ENCODE measurements at places on chromosomes 1 and 21.

DNA sequence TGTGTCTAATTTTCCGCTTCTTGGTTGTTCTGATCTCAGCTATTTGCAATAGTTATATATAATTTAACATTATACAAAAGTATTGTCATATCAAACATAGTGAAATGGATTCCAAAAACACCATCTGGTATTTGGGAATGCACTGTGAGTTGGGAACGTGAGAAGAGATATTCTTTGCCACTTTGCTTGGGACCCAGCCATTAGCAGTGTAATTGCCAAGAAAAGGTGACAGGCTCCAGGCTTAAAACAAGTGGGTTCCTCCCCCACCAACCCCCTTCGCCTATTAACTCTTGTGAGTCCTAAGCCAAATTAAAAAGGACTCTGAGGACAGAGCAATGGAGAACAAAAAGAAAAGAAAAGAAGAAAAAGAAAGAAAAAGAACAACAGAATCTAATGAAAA is 186.7 kb upstream of the NFIA start:
- DNase-seq, result no peak

- no peak for DNase-seq
Measured at GRCh38 chr21:46474382-46474781, 15.7 kb downstream of the DIP2A start.

GRCh38 chr21:46325073-46325912 is 1.3 kb downstream of the PCNT start:
- DNase-seq, result no peak

DNA sequence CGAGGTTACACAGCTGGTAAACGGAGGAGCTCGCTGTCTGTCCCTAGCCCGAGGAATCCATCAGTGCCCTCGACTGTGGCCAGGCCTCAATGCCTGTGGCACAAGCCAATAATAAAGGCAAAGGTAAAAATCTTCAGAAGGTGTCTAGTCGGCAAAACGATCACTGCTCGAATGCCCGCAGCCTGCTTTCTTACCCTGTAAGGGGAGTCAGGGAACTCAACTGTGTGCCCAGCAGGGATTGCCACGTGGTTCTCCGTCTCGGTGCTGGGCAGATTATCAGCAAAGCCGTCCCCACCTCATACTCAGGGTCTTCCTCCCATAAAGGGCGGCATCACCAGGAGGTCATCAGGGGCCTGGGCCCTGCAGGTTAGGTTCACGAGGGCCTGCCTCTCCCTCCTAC is 103.4 kb downstream of the PAX7 start:
- no peak for DNase-seq

DNA sequence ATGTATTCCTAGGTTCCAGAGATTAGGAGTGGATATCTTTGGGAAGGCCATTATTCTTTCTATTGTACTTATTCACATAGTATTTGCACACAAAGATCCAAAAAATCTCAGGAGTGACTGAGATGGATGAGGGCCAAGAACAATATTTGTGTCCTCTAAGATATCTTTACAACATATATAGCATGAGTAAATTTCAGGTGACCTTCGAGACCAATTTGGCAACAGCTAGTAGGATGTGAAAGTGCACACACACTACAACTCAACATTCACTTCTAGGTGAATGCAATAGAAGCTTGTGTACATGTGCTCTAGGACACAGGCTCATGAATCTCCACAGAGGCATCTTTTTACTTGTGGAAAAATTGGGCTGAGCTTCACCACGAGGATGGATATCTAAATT is 224.0 kb downstream of the C1orf94 start:
- no peak for DNase-seq

DNA sequence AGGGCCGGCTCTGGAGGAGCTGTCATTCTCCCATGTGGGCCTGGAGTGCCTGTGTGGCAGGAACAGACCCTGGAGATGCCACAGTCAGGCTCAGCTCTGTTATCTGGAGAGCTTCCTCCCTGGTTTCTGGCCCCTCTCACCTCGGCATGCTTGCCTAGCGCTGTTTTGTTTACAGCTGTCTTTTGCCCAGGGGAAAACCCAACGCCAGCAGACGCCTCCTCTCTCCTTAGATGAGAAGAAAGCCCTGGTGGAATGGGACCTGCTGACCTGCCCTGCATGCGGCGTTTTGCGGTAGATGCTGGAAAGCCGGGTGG is 104.9 kb downstream of the CRYAA start:
- no peak for DNase-seq

DNA sequence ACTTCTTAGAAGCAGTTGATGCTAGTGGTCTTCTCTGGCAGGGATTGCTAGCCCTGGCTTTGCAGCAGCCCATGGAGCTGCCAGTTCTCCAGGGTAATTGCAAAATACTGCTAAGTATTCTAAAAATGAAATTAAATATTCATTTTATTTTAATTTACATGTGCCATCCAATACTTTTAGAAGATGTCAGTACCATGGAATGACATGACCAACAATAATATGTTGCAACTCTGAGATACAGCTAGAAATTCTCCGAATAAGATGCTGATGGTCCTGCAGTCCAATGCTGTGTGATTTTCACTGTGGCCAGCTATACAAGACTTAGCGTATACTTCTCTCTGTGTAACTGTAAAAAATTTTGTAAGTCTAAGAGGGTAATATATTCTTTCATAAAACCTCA is 20.0 kb upstream of the WARS2 start:
- DNase-seq, result no peak

DNA sequence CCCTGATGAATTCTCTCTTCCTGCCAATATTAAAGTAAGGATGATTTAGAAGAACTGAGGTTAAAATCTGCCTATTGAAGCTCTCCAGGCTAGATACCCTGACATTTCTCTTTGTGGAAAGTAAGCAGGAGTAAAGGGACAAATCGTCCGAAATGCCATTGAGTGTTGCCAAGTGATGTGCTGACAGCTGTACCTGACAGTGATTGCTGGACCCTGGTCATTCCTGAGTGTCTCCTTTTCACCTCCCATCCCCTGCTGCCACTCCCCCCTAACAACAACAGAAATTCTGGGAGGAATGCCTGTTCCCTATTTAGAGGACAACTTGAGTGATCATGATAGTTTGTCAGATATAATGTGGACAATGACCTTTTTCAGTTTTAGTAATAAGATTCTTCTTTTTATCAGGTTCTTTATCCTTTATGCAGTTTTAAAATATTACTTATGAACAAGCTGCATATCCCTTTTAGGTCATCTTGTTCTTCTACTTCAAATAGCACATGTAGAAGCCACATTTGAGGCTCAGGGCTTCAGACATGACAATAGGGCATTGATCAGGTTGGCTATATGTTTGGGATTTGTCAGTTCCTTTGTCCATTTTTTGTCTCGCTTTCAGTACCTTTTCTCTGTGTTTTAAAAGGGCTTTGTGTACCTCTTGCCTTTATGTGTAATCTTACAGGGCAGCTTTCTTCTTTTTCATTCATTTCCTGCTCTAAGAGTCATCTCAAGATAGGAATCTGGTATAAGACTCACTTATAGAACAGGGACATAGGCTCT is 56.0 kb downstream of the ITSN1 start:
- DNase-seq, result no peak

- DNase-seq, result no peak
Measured at GRCh38 chr1:182493063-182493462, 43.1 kb downstream of the RGSL1 start.

DNA sequence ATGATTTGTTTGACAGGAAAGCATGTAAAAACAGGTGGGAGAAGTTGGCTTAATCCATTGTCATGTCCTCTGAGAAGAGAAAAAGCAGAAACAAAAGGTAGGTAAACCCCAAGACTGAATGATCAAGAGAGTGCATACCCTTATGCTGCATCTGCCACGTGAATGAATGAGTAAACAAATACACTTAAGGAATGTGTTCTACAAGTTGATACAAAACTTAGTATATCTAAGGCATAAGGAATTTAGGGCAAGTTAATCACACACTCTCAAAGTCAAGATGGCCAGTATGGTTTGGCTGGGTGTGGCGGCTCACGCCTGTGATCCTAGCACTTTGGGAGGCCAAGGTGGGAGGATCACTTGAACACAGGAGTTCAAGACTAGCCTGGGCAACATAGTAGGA is 34.2 kb downstream of the HMCN1 start:
- DNase-seq, result no peak

DNA sequence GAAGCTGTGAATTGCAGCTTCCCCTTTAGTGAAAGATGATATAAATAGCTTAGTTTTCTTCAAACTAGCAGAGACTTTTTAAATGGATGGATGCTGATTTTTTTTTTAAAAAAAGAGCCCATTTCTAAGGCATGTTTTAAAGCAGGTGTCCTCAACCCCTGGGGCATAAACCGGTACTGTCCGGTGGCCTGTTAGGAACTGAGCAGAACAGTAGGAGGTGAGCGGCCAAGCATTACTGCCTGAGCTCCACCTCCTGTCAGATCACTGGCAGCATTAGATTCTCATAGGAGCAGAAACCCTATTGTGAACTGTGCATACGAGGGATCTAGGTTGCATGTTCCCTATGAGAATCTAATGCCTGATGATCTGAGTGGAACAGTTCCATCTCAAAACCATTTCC is 31.2 kb downstream of the CR1L start:
- DNase-seq, result no peak

DNA sequence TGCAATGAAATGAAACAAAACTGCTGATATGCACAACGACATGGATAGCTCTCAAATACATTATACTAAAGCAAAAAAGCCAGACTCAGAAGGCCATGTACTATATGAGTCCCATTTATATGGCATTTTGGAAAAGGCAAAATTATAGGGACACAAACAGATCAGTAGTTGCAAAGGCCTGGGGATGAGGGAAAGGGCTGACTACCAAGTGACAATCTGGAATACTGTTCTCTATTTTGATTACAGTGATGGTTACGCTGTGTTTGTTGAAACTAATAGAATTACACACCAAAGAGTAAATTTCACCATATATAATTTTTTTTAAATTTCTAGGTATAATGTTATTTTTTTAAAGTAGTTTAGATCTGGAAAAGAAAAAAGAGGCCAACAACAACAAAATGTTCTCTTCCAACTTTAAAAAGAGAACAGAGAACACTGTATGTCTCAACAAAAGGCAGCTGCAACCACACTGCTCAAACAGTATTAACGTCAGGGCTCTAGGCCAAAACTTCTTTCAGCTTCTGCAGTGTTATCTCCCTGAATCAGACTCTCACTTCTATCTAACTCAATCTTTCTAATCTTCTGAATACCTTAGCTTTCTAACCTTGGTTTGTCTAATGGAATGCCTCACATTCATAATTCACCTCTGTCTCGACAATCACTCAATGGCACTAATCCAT is 75.8 kb downstream of the FOXJ3 start:
- DNase-seq, result no peak

DNA sequence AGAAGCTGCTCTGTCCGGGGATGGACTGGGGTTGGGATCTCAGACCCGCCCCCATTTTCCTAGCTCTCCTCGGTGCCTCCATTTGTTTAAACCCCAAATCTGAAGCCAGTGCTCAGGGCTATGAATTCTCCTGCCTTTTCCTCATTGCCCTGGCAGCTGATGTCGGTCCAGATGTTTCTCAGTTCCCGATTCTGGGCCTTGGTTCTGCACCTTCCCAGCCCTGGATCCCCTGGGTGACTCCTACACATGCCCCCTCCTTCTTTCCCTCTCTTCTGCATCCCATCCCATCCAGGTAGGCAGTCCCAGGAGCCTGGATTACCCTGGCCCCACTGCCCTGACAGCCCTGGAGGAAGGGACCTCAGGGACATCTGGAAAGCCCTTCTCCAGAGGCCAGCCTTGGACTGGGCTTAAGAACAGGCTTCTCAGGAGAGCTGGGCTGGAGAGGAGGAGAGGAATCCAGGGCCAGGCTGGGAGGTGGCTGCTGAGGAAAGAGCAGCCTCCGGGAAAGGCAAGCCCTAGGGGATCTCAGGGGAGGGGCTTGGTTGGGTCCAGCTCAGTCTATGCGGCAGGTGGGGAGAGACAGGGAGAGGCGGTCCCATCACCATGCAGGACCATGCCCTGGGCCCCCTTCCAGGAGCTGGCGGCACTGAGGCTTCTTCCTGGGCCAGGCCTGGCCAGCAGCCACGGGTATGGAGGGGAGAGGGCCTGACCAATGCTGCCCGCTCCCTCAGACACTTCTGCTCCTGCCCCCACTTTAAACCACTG is 6.8 kb upstream of the EPS8L3 start:
- DNase-seq, result no peak

DNA sequence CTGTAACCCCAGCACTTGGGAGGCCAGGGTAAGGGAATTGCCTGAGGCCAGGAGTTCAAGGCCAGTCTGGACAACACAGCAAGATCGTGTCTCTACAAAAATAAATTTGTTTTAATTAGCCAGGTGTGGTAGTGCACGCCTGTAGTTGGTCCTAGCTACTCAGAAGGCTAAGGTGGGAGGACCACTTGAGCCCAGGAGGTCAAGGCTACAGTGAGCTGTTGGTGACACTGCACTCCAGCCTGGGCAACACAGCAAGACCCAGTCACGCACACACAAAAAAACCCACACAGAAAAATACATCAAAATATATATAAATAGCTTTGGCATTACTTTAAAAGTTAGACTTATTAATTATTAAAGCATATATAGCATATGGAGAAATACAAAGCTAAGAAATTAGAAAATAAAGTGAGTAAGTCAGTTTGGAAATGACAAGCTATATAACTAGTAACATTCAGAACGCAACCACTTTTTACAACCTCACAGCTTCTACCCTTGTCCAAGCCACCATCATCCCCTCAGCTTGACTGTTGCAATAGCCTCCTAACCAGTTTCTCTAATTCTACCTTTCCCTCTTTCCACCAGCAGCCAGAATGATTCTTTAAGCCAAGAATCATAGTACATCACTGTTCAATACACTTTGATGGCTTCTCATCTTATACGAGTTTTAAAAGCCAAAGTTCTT is 14.5 kb downstream of the PIK3R3 start:
- no peak for DNase-seq

DNA sequence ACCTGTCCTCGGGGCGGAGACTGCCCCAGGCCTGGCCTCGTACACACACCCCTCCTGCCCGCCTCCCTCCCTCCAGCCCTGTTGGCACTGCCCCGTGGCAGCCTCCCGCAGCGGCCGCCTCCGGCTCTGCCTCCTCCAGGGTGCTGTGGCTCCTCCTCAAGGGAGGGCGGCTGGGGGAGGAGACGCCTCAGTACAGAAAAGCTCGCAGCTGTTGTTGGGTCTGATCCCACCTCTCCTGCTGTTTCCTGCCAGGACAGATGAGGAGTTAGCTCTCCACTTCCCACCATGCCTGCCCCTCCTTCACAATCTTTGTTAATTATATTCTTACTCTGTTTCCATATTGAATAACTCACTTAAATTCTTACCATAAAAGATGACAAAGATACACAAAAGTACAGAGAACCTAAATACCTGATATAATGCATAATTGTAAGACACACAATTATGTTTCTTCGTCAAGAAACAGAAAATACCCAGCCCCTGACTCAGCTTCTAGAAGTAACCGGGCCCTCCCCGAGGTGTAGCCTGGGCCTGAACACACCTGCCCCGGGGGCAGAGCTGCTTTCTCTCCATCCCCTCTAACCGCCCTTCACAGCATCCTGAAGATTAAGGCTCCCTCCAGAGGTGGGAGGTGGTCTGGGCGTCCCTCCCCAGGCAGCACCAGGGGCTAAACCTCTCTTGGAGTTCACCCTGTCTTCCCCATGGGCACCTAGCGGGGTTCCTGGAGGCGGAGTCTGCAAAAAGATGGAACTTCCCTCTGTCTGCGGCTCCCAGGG is 30.6 kb upstream of the COL6A1 start:
- no peak for DNase-seq
